ENCODE measurements at places on chromosomes 4 and X.

- DNase-seq: no peak
Observed at GRCh38 chr4:116438417-116438816, 647.0 kb downstream of the TRAM1L1 start.

- no peak for DNase-seq
Observed at GRCh38 chr4:112975567-112976355, 73.7 kb upstream of the ANK2 start.

- no peak for DNase-seq
Observed at GRCh38 chr4:138330531-138330930, 88.4 kb upstream of the SLC7A11 start.

GRCh38 chr4:106503116-106504050 is 134.8 kb upstream of the GIMD1 start:
- DNase-seq: no peak

GRCh38 chr4:186272699-186273391 is 6.9 kb downstream of the F11 start:
- no peak for DNase-seq

- DNase-seq: no peak
Observed at GRCh38 chr4:168028568-168028967, 63.8 kb upstream of the ANXA10 start.

DNA sequence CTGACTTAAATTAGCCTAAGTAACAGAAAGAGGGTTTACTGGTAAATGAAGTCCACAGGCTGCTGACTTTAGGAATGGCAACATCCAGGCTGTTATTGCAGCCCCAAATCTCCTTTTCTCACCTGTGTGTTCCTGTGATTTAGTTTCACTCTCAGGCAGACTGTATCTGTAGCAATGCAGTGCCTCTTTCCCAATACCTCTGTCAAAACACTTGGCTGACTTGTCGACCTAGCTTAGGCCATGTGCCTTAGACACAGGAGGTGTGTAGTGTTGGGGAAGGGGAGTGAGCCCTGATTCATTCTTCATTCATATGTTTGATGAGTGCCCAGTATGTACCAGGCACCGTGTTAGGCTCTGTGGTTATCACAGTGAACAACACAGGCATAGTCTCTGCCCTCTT is 46.9 kb downstream of the JADE3 start:
- DNase-seq: no peak

All from stimulated activated CD4-positive, alpha-beta T cell treated with anti-CD3 and anti-CD28 coated beads, Interleukin-4, amount 100 ng/mL, for 24 hours (primary cell).